ENCODE measurements at places on chromosomes 16 and 17.

DNA sequence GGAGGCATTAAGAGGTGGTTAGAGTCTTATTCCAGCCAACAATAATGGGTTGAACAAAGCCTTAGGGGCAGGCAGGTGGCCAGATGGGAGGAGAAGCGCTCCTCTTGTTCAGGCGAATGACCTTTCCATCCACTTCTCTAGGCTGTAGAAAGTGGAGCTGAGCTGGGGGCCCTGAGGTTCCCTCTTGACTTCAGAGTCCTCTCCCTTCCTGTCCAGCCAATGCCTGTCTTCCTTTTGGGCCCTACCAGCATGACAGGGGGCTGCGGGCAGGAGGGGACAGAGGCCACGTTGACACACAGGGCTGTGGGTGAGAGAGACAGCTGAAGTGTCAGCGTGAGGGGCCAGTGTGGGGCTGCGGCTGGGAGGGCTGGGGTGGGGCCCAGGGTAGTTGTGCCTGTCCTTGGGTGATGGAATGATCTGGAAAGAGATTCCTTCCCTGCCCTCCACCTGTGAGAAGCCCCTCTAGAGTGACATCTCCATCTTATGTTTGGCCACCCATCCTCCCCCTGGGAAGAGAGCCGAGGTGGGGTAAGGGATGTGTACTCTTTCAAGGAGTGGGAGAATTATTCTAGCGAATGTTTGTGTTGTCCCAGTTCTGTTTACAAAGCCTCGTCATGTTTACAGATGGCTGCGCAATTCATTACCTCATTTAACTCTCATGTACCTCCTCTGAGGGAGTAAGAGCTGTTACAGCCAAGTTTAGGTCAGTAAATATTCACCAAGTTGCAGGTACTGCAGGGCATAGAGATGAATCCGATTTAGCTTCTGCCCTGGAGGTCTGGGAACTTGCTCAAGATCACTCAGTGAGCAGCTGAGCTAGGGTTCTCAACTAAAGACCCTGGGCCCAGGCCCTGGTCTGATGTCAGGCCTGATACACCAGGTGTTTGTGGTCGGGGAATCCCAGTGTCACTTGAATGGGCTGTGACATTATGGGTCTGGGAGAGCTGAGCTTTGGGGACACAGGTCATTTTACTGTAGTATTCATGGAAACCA, 3.3 kb downstream of the ERBB2 start:
- DNase-seq, result no peak

GRCh38 chr17:12081720-12082119, 61.0 kb downstream of the MAP2K4 start:
- DNase-seq, result no peak

DNA sequence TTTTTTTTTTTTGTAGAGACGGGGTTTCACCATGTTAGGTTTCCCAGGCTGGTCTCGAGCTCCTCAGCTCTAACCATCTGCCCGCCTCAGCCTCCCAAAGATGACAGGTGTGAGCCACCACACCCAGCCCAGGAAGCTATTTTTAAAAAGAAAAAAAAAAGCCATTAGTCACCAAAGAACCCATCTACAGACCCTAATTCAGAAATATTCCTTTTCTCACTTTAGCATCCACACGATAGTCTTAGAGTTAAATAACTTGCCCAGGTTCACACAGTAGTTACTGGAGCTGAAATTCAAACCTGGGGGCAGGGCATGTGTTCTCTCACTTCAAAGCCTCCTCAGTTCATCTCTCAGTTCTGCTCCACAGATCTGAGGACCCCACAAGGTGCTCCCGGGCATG, 70.3 kb upstream of the NOL11 start:
- DNase-seq, result no peak

DNA sequence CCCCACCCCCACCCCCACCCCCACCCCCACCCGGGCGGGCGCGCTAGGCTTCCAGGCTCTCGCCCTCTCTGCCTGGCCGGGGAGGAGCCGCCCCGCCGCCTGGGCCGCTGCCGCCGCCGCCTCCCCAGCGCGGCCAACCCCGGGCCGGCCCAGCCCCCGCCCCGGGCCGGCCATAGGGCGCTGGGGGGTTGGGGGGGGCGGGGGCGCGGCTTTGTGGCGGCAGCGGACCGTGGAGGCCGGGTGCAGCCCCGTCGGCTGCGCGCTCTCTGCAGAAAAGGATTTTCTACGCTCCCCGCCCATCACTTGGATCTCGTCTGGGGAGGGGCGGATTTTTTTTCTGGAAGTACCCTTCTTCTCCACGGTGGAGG, 230.9 kb downstream of the MRTFB start:
- DNase-seq, result no peak

DNA sequence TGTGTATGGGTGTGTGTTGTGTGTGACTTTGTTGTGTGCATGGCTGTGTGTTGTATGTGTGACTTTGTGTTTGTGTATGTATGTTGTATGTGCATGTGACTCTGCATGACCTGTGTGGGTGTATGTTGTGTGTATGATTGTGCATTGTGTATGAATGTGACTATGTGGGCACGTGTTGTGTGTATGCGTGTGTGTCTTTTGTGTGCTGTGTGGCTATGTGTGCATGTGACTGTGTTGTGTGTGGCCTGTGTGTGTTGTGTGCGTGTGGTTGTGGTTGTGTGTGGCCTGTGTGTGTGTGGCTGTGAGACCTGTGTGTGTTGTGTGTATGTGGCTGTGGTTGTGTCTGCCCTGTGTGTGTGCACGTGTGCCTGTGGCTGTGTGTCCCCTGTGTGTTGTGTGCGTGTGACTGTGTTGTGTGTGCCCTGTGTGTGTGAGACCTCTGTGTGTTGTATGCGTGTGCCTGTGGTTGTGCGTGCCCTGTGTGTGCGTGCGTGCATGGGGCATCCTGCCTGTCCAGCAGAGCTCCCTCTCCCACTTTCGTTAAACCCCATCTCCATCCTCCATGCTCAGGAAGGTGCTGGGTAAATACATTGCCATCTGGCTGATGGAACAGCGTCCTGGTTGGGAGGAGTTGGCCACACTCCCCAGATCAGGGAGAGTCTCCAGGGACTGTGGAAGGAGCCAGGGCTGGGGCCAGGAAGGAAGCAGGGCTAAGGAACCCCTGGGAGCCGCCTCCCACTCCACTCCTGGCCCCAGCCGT, 90.1 kb upstream of the GSE1 start:
- DNase-seq, result no peak

DNA sequence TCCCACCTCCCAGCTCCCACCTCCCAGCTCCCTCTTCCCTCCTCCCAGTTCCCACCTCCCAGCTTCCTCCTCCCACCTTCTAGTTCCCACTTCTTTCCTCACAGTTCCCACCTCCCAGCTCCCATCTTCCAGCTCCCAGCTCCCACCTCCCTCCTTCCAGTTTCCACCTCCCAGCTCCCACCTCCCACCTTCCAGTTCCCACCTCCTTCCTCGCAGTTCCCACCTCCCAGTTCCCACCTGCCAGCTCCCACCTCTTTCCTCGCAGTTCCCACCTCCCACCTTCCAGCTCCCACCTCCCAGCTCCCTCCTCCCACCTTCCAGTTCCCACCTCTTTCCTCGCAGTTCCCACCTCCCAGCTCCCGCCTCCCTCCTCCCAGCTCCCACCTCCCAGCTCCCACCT, 10.4 kb upstream of the MC1R start:
- no peak for DNase-seq

DNA sequence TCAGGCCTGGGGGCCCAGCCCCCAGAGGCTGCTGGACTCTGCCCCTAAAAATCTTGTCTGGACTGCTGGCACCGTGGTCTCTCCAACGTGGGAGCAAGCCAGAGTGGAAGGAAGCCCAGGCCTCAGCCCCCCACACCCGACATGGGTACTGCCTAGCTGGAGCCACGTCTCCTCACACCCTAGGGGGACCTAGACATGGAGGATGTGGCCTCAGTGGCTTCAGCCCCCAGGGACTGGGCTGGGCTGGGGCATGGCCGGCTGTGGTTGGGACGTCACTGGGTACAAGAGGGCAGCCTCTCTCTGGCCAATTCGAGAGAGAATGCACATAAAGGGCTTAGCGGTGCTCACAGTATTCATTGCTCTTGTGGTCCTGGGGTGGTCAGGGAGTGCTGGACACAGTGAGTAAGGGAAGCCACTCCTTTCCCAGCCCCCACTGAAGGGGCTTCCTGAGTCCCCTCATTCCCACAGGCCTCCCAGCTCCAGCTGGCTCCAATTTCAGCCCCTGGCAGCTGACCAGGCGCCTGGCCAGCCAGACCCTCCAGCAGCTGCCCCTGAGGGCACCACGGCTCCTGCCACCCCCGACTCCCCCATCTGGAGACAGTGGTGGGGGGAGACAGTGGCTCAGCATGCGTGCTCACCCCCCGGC, 1.1 kb downstream of the CDH15 start:
- no peak for DNase-seq

Measured in stimulated activated naive CD8-positive, alpha-beta T cell treated with anti-CD3 and anti-CD28 coated beads, Interleukin-15, amount 100 ng/mL, for 72 hours (primary cell).